Breast epithelium (tissue), 4 donors: ENCODE measurements at places on chromosomes 2 and 18. TPM values are rescaled to one million over a fixed set of nuclear protein-coding genes. Genes with fewer than 3 reads are reported as not detected.

DNA sequence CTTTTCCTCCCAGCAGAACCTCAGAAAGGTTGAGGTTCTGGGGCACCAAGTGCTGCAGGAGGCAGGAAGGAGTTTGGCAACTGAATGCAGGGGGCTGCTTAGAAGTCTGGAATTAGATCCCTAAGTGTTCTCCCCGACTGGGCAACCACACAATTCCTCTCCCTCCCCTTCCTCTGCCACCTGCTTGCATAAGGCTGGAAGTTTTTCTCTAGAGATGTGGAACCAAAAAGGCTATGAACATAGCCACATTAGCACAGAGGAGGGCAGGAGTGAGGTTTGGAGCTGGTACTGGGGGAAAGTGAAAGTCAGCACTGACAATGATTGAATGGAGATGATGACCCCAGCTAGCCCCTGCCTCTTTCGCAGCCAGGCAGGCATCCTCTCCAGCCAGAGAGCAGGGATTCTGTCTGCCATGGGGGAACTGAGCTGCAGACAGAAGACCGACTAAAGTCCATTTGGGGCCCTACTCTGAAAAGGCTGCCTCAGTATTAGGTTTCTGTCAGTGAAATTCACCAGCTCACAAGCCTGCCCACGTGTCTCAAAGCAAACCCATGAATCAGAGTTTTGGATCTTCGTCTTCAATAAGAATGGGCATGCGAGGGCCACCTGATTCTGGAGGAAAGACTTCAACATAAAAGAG is 87.9 kb upstream of the ITGA6 start:
- H3K27ac ChIP-seq = peak overlapping the region; percentile 60
- H3K4me1 ChIP-seq = no peaks in the 10 kb centered on the region
- H3K4me3 ChIP-seq = no peak overlapping the region
- H3K36me3 ChIP-seq = no peaks in the 10 kb centered on the region
- H3K27me3 ChIP-seq = no peaks in the 10 kb centered on the region
- DNase-seq = no peak

GRCh38 chr2:3672861-3673678 is 15.1 kb downstream of the ALLC start:
- no peak overlapping the region for H3K4me3 ChIP-seq
- H3K27ac ChIP-seq = no peak overlapping the region
- no peak for DNase-seq
- no peaks in the 10 kb centered on the region for H3K4me1 ChIP-seq

The TRIM43B gene
- not detected for total RNA-seq

The RNU2-63P gene
- total RNA-seq = not detected

The CKAP2L gene
- total RNA-seq = not detected

The RSAD2 gene
- 4.8 TPM for total RNA-seq

DNA sequence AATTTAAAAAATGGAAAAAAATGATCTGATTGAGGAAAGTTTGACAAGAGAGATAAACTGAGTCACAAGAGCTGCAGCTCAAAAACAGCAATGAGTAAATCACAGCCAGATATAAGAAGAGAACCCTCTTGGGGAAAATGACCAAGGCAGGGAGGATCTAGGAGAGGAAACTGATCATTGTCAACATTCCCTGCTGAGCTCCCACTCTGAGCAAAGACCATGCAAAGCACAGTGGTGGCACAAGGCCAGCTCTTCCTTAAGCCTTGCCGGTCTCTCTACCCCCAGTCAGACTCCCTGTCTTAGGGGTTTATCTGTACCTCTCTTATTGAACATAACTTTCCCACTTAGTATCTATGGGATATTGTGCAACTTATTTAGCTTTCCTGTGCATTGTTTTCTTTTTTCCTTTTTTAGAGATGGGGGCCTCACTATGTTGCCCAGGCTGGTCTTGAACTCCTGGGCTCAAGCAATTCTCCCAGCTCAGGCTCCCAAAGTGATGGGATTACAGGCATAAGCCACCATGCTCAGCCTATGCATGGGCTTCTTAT is 54.0 kb upstream of the PPP1CB start:
- no peaks in the 10 kb centered on the region for H3K4me1 ChIP-seq
- H3K27ac ChIP-seq = no peak overlapping the region
- no peaks in the 10 kb centered on the region for H3K27me3 ChIP-seq
- DNase-seq = no peak
- no peaks in the 10 kb centered on the region for H3K36me3 ChIP-seq

GRCh38 chr18:67510831-67511230 is 5.7 kb downstream of the DSEL start:
- no peak for DNase-seq
- H3K4me3 ChIP-seq = no peak overlapping the region
- no peaks in the 10 kb centered on the region for H3K36me3 ChIP-seq
- no peak overlapping the region for H3K27ac ChIP-seq

- H3K27ac ChIP-seq = peak overlapping the region; percentile 93
- H3K36me3 ChIP-seq = no peaks in the 10 kb centered on the region
- DNase-seq = no peak
- peak overlapping the region; percentile 86 for H3K4me3 ChIP-seq
Observed at GRCh38 chr2:222656526-222657446, 894 bp upstream of the FARSB start.

The HNMT gene
- total RNA-seq = 94.7 TPM

- H3K27me3 ChIP-seq = no peaks in the 10 kb centered on the region
- DNase-seq = no peak
Observed at GRCh38 chr2:181058378-181059269, 78.2 kb downstream of the UBE2E3 start.

DNA sequence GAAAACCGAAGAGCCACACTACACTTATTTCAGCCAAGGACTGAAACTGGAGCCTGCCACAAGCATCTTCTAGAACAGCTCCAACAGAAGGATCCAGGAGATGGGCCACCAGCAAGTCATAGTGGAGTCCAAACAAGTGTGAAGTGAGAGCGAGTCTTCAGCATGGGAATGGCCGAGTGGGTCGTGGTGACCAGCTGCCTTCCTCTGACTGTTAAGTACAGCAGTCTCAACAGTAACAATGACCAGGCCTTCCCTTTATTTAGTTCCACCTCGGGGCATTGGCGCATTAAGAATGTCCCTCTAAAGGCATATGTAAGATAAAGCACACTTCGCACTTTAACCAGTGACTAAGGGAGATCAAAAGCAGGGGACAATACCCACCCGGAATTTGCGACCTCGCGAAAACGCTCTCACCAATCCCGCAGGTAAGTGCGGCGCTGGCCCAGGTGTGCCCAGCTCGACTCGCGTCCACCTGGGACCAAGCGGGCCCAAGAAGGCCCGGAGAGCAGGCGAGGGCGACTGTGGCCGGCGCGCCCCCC is 1.1 kb downstream of the L3MBTL4 start:
- peak overlapping the region; percentile 99 for H3K27ac ChIP-seq
- H3K27me3 ChIP-seq = no peaks in the 10 kb centered on the region
- H3K4me3 ChIP-seq = peak overlapping the region; percentile 83
- no peaks in the 10 kb centered on the region for H3K4me1 ChIP-seq
- no peak for DNase-seq

GRCh38 chr2:235088496-235088921 is 136.7 kb downstream of the SH3BP4 start:
- H3K4me3 ChIP-seq = peak overlapping the region; percentile 5
- no peak overlapping the region for H3K27ac ChIP-seq
- H3K27me3 ChIP-seq = no peaks in the 10 kb centered on the region
- no peaks in the 10 kb centered on the region for H3K4me1 ChIP-seq
- no peak for DNase-seq

- no peak overlapping the region for H3K27ac ChIP-seq
- H3K4me1 ChIP-seq = no peaks in the 10 kb centered on the region
- no peaks in the 10 kb centered on the region for H3K27me3 ChIP-seq
- no peak for DNase-seq
- H3K4me3 ChIP-seq = no peak overlapping the region
- H3K36me3 ChIP-seq = no peaks in the 10 kb centered on the region
Observed at GRCh38 chr2:118146315-118147283, 58.3 kb downstream of the INSIG2 start.

DNA sequence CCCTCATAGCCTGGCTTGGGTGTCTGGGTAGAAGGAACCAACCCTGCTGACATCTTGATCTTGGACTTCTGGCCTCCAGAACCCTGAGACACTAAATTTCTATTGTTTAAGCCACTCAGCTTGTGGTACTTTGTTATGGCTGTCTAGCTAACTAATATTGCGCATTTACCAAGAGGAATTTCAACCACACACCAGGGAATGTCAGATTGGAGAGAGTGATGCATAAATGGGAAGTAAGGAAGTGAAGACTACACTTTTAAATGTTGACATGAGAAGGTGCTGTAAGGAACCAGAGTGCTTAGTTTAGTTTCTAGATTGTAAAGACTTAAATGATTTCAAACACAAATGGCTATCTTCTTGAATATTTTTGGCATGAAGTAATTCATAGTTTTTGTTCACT is 98.9 kb upstream of the ITGB6 start:
- no peaks in the 10 kb centered on the region for H3K4me1 ChIP-seq
- no peak overlapping the region for H3K27ac ChIP-seq
- DNase-seq = no peak
- no peak overlapping the region for H3K4me3 ChIP-seq

The GTF2A1L gene
- 2.9 TPM for total RNA-seq

- no peaks in the 10 kb centered on the region for H3K4me1 ChIP-seq
- no peak for DNase-seq
- H3K27me3 ChIP-seq = no peaks in the 10 kb centered on the region
- no peak overlapping the region for H3K27ac ChIP-seq
- no peaks in the 10 kb centered on the region for H3K36me3 ChIP-seq
Observed at GRCh38 chr2:68865108-68865507, 6.1 kb downstream of the BMP10 start.

The KCNG2 gene
- total RNA-seq = 0.66 TPM
